ENCODE measurements at places on chromosomes 2 and 18.

GRCh38 chr2:203338322-203338721 is 10.1 kb downstream of the ABI2 start:
- DNase-seq, result no peak

GRCh38 chr2:85886590-85886989 is 2.2 kb downstream of the ST3GAL5 start:
- DNase-seq, result no peak

GRCh38 chr2:140286377-140286776 is 1506.2 kb upstream of the NXPH2 start:
- DNase-seq, result no peak

- no peak for DNase-seq
These were observed 360.3 kb downstream of the CLIP4 start for GRCh38 chr2:29475499-29475898.

GRCh38 chr2:16321872-16322271 is 343.8 kb downstream of the CYRIA start:
- no peak for DNase-seq
